ENCODE measurements at places on chromosomes 7 and 10. TPM values are rescaled to one million over a fixed set of nuclear protein-coding genes. Genes with fewer than 3 reads are reported as not detected.

DNA sequence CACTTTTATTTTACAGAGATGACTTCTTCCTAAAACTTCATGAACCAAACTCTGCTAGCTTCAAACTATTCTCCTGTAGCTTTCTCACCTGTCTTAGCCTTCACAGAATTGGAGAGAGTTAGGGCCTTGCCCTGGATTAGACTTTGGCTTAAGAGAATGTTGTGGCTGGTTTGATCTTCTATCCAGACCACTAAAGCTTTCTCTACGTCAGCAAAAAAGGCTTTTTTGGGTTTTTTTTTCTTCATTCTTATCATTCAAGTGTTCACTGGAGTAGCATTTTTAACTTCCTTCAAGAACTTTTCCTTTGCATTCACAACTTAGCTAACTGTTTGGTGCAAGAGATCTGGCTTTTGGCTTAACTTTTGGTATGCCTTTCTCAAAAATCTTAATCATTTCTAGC is 19.3 kb upstream of the CCDC172 start:
- no peak overlapping the region for H3K4me3 ChIP-seq
- no peak overlapping the region for H3K27ac ChIP-seq
- no peak for DNase-seq
- H3K27me3 ChIP-seq = no peaks in the 10 kb centered on the region
- H3K4me1 ChIP-seq = no peaks in the 10 kb centered on the region
- H3K36me3 ChIP-seq = no peaks in the 10 kb centered on the region

The PODXL gene
- 141 TPM for total RNA-seq

- H3K27me3 ChIP-seq = no peaks in the 10 kb centered on the region
- no peaks in the 10 kb centered on the region for H3K36me3 ChIP-seq
- H3K27ac ChIP-seq = no peak overlapping the region
- DNase-seq = no peak
- no peak overlapping the region for H3K4me3 ChIP-seq
Observed at GRCh38 chr7:21828841-21829240, 116.9 kb downstream of the CDCA7L start.

DNA sequence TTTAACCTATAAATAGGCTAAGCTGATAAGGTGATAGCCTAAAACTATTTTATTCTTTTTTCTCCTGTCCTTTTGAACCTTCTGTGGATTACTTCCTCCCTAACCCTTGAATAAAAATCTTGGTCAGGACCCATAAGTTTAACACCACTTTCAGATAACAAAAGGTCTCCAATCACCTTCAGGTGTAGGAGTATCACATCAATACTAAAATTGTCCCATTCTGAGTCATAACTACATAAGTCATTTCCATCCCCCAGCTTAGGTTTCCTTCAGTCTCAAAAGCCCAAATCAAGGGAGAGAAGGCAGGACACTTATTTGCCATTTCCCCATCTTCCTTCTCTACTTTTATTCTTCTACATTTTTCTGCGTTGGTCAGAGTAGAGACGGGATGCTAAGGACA is 56.9 kb upstream of the WNT16 start:
- DNase-seq = no peak
- H3K36me3 ChIP-seq = peaks cover 30% of the 10 kb centered on the region
- no peaks in the 10 kb centered on the region for H3K4me1 ChIP-seq
- no peak overlapping the region for H3K4me3 ChIP-seq
- H3K27ac ChIP-seq = no peak overlapping the region

GRCh38 chr7:24574386-24574785 is 1.1 kb downstream of the PALS2 start:
- no peaks in the 10 kb centered on the region for H3K27me3 ChIP-seq
- no peak for DNase-seq
- peaks cover 8% of the 10 kb centered on the region for H3K4me1 ChIP-seq
- peak overlapping the region; percentile 99 for H3K4me3 ChIP-seq
- peak overlapping the region; percentile 68 for H3K27ac ChIP-seq

GRCh38 chr7:83155407-83155806 is 7.3 kb downstream of the PCLO start:
- H3K36me3 ChIP-seq = no peaks in the 10 kb centered on the region
- H3K27ac ChIP-seq = no peak overlapping the region
- H3K27me3 ChIP-seq = no peaks in the 10 kb centered on the region
- DNase-seq = no peak

DNA sequence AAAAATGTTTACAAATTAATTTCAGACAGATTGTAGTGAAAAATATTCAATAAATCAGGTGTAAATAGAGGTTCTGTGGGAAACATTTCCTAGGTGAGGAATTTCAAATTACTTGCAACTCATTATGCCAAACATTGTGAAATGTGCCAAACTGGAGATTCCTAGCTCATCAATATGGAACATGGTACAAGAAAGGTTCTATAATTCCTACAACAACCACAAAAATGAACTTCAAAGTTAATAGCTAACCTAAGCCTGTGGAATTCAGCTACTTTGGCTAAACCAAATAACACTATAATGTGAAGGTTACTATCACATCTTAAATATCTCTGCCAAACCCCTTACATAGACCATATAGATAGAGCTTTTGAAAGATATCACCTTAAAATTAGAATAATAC is 223.3 kb upstream of the HGF start:
- no peak overlapping the region for H3K4me3 ChIP-seq
- no peak overlapping the region for H3K27ac ChIP-seq
- H3K4me1 ChIP-seq = no peaks in the 10 kb centered on the region
- no peaks in the 10 kb centered on the region for H3K27me3 ChIP-seq

- DNase-seq = peak; percentile 85
- H3K27me3 ChIP-seq = no peaks in the 10 kb centered on the region
- no peak overlapping the region for H3K27ac ChIP-seq
- no peaks in the 10 kb centered on the region for H3K36me3 ChIP-seq
- peak overlapping the region; percentile 55 for H3K4me3 ChIP-seq
- H3K4me1 ChIP-seq = no peaks in the 10 kb centered on the region
Observed at GRCh38 chr10:113126229-113127201, 176.5 kb downstream of the TCF7L2 start.

DNA sequence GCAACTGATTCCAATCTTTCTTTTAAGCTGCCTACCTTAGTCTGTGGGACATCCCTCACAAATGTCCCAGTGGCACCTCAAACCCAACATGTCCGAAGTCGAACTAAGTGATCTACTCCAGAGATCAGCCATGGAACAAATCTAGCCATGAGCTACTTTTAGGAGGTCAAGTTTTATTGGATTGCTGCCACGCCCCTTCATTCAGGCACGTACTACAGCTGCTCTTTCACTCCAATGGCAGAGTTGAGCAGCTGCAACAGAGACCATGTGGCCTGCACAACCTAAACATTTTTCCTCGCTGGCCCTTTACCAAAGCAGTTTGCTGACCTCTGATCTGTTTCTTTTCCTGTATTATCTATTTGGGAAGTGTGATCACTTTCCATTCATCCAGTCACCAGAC is 192.4 kb upstream of the CDCA7L start:
- H3K27ac ChIP-seq = no peak overlapping the region
- H3K36me3 ChIP-seq = peaks cover 3% of the 10 kb centered on the region
- DNase-seq = no peak
- H3K4me3 ChIP-seq = no peak overlapping the region
- no peaks in the 10 kb centered on the region for H3K27me3 ChIP-seq
- H3K4me1 ChIP-seq = no peaks in the 10 kb centered on the region

DNA sequence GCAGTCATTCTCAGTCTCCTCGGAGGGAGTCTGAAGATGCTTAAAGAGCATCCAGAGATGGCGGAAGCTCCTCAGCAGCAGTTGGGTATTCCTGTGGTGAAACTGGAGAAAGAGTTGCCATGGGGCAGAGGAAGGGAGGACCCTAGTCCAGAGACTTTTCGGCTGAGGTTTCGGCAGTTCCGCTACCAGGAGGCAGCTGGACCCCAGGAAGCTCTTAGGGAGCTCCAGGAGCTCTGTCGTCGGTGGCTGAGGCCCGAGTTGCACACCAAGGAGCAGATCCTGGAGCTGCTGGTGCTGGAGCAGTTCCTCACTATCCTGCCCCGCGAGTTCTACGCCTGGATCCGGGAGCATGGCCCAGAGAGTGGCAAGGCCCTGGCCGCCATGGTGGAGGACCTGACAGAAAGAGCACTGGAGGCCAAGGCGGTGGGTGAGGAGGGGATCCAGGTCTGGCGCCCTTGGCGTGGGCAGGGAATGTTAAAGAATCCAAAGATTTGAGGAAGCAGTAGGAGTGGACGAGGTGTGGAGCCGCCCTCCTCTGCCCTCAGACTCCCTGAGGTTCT is 2.9 kb downstream of the ZSCAN25 start:
- H3K36me3 ChIP-seq = peaks cover 54% of the 10 kb centered on the region
- peaks cover 6% of the 10 kb centered on the region for H3K4me1 ChIP-seq
- no peak overlapping the region for H3K27ac ChIP-seq
- no peak for DNase-seq

DNA sequence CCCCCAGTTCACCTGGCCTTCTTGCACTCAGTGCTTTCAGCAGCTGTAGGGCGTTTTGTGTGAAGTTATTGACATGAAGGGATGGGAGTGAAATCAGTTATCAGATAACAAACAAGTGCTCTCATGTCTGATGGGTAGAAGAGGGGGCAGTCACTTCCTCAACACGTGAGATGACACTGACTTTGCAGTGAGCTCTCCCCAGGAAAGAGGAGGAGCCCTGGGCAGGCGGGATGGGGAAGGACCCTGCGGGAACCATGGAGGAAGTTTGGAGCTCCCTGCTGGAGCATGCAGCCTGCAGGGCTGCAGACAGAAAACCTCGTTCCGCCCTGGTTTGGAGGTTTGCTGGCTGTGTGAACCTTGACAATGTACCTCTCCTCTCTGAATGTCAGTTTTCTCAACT is 38.7 kb downstream of the GPR26 start:
- no peak overlapping the region for H3K27ac ChIP-seq
- H3K36me3 ChIP-seq = no peaks in the 10 kb centered on the region

DNA sequence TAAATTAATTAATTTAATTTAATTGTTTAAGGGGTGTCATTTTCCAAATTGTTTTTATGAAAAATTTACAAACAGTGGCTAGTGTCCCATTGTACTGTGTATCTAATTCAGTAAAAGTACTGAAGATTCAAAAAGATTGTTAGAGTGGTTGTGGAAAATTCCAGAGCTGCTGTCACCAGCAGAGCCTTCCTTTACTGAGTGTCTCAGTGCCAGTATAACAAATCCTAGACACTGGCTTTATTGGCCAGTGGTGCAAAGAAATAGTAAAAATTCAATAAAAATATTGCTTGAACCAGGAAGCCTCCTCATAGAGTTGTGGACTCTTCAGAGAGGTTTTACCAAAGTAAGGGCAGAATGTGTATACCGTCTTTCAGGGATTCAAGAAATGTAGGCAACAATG is 23.1 kb upstream of the HERPUD2 start:
- H3K4me1 ChIP-seq = no peaks in the 10 kb centered on the region
- H3K36me3 ChIP-seq = no peaks in the 10 kb centered on the region
- H3K4me3 ChIP-seq = no peak overlapping the region

DNA sequence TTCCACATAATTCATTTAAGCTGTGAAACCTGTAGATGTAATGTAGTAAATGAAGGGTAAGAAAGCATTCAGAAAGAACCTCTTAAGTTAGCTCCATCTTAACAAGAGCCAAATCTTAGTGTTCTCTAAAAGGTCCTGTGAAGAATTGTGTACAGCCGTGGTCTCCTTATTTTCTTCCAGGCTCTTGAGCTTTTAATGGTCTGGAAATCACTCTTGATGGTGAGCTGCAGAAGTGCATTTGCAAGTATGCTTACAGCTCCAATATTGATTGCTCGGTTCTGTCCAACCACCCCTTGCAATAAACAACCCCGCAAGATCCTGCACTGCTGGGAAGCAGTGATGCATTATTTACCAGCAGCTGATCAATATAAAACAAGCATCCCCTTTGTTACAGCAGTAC is 690.8 kb upstream of the FZD8 start:
- peaks cover 4% of the 10 kb centered on the region for H3K4me1 ChIP-seq
- no peak overlapping the region for H3K27ac ChIP-seq
- DNase-seq = no peak

The RHBDD2 gene
- total RNA-seq = 51.7 TPM

DNA sequence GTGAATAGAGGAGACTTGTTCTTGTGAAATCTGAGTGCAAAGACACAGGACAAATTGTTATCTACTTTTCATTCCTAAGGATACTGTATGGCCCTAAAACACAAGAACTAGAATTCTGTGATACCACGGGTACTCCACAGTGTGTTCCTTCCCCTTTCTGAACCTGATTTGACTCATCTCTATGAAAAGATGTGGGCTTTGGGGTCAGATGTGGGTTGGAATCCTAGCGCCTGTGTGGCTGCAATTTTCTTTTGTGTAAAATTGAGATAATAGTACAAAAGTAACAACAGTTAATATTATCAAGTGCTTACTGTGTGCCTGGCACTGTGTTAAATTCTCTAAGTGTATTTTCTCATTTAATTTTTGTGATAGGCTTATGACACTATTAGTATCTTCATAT is 8.1 kb downstream of the SRGN start:
- H3K27me3 ChIP-seq = no peaks in the 10 kb centered on the region
- no peak overlapping the region for H3K4me3 ChIP-seq
- peaks cover 2% of the 10 kb centered on the region for H3K4me1 ChIP-seq
- no peak overlapping the region for H3K27ac ChIP-seq
- no peak for DNase-seq

- no peak overlapping the region for H3K27ac ChIP-seq
- no peaks in the 10 kb centered on the region for H3K4me1 ChIP-seq
- no peak overlapping the region for H3K4me3 ChIP-seq
- H3K36me3 ChIP-seq = no peaks in the 10 kb centered on the region
Observed at GRCh38 chr10:32190890-32191491, 134.8 kb upstream of the KIF5B start.

The GLI3 gene
- total RNA-seq = 2.2 TPM

The STEAP2 gene
- 18.7 TPM for total RNA-seq

The MRPS16 gene
- total RNA-seq = 44.5 TPM

The TET1 gene
- 3.9 TPM for total RNA-seq

- H3K4me1 ChIP-seq = no peaks in the 10 kb centered on the region
- DNase-seq = no peak
- no peaks in the 10 kb centered on the region for H3K27me3 ChIP-seq
- no peak overlapping the region for H3K27ac ChIP-seq
- no peak overlapping the region for H3K4me3 ChIP-seq
Observed at GRCh38 chr7:91427051-91427450, 162.8 kb downstream of the FZD1 start.

The TMEM229A gene
- total RNA-seq = not detected

- H3K27ac ChIP-seq = no peak overlapping the region
- no peaks in the 10 kb centered on the region for H3K4me1 ChIP-seq
- H3K36me3 ChIP-seq = no peaks in the 10 kb centered on the region
Observed at GRCh38 chr7:44132039-44132438, 8.7 kb upstream of the POLD2 start.

The SH3PXD2A gene
- 50.0 TPM for total RNA-seq

The CYP26C1 gene
- not detected for total RNA-seq

The TFEC gene
- total RNA-seq = 1.3 TPM

GRCh38 chr7:106569500-106569929 is 91.4 kb downstream of the CCDC71L start:
- H3K4me3 ChIP-seq = no peak overlapping the region
- no peaks in the 10 kb centered on the region for H3K27me3 ChIP-seq
- no peaks in the 10 kb centered on the region for H3K4me1 ChIP-seq
- H3K27ac ChIP-seq = no peak overlapping the region
- no peaks in the 10 kb centered on the region for H3K36me3 ChIP-seq
- no peak for DNase-seq

DNA sequence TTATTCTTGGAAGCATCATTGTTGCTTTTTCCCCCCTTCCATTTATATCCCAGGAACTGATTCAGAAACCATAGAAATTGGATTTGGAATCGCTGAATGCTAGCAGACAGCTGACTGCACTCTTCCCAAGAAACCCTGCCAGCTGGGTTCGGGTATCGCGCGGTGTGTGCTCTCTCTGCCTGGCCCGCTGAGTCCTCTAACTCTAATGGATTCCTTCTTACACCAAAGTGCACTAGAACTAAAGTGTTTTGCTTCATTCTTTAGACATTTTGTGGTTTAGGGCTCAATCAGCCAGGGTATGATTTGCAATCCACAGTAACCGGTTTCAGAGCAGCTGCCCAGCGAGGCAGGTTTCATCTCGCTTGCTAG is 92.2 kb downstream of the EGFR start:
- DNase-seq = no peak
- no peaks in the 10 kb centered on the region for H3K27me3 ChIP-seq
- H3K27ac ChIP-seq = no peak overlapping the region
- no peaks in the 10 kb centered on the region for H3K36me3 ChIP-seq
- H3K4me1 ChIP-seq = peaks cover 3% of the 10 kb centered on the region
- no peak overlapping the region for H3K4me3 ChIP-seq
